ENCODE measurements at places on chromosomes 6 and 20.
A peak's percentile ranks its signal among the peaks of the same experiment; 100 is the strongest.

DNA sequence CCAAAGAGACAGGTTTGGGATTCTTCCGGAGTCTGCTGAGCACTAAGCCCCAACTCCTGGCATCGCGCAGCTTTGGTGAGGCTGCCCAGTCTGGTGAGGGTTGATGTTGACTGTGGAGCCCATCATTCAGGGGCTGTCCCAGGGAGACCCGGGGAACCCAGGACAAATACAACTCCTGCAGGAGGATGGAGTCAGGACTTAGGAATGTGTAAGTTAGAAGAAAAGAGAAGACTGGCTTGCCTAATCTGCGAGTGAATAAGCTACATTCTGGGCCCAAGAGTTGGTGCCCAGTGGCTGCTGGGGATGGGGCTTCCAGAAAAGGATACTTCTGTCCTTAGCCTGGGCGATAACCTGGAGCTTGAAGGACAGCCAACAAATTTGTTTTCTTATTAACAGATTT, 47.9 kb downstream of the STK35 start:
- peak; percentile 51 for DNase-seq

GRCh38 chr6:112502351-112503090, 155.4 kb downstream of the RFPL4B start:
- DNase-seq = peak; percentile 47

DNA sequence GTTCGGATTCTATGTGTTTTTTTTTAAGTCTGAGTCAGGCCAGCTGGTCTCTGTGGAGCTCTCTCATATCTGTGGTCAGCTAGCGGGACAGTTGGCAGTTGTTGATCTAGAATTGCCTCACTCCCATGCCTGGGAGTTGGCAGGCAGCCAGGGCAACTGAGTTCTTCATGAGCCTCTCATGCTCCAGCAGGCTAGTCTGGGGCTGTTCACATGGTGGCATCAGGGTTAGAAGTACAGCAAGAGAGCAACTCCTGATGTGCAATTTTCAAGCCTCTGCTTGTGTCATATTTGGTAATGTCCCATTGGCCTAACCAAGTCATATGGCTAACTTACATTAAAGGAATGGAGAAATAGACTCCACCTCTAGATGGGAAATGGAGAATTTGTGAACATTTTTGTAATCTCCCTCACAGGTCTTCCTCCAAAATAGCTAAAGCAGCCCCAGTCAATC, 6.7 kb upstream of the IFT52 start:
- DNase-seq = no peak

- peak; percentile 39 for DNase-seq
Measured at GRCh38 chr6:40474937-40475336, 112.2 kb downstream of the LRFN2 start.

DNA sequence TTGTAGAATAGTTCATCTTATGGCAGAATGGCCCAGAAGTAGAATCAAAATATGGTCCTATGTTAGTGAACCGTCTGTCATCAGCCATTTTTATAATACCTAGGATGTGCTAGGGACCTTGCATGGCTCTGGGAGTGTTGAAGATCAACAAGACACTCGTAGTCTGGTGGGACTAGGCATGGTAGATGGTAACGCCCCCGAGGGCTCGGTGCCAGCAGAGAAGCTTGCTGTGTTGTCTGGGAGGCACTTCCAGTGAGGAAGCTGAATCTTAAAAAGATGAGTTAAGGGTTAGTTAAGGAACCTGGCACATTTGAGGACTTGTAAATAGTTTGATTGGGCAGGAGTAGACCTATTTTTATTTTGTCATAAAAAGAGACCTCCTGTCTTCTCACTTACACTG, 82.4 kb downstream of the MAP3K4 start:
- no peak for DNase-seq

DNA sequence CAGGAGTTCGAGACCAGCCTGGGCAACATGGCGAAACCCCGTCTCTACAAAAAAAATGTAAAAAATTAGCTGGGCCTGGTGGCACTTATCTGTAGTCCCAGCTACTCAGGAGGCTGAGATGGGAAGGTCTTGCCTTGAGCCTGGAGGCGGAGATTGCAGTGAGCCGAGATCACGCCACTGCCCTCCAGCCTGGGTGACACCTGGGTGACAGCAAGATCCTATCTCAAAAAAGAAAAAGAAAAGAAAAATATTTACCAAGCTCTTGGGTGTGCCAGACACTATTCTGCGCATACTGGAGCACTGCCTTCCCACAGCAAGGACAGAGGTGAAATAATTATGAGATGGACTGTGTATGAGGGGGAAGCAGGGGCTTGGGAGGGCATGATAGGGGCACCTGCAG, 19.6 kb downstream of the POFUT1 start:
- DNase-seq = no peak

GRCh38 chr20:22465622-22466446, 118.5 kb downstream of the FOXA2 start:
- DNase-seq = no peak

DNA sequence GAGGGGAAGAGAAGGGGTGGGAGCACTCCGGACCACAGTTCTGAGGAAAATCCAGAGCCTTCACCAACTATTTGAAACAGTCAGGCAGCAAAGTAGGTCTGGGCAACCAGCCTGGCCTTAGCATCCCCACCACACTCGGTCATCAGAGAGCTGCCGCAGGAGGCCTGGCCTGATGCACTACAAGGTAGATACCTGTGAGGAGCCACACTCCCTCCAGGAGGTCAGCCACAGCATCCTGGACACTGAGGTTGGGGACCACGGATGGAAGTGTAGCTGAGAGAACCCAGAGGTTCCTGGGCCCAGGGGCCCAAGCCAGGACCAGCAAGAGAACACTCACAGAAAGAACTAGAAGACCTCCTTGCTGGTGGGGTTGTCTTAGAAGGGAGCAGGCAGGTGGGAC, 194.8 kb upstream of the PROKR2 start:
- DNase-seq = no peak

DNA sequence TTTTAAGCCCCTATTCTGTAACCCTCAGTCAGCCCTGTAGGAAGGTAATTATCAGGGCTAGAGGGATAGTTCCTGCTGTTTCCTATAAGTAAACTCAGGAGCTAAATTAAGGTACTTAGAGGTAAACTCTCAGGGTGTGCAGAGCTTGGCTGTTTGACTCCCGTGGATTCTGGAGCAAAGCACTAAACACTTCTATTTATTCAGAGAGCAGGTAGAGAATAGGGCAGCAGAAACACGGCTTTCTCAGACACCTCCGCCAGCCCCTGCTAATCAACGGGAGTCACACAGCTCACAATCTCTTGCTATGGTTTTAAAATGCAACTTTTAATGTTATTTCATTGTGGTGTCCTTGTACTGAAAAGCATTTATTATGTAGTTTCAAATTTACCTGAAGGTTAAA, 21.8 kb downstream of the PRKN start:
- DNase-seq = no peak

GRCh38 chr20:24998631-24999445, 6.3 kb upstream of the APMAP start:
- DNase-seq = no peak

DNA sequence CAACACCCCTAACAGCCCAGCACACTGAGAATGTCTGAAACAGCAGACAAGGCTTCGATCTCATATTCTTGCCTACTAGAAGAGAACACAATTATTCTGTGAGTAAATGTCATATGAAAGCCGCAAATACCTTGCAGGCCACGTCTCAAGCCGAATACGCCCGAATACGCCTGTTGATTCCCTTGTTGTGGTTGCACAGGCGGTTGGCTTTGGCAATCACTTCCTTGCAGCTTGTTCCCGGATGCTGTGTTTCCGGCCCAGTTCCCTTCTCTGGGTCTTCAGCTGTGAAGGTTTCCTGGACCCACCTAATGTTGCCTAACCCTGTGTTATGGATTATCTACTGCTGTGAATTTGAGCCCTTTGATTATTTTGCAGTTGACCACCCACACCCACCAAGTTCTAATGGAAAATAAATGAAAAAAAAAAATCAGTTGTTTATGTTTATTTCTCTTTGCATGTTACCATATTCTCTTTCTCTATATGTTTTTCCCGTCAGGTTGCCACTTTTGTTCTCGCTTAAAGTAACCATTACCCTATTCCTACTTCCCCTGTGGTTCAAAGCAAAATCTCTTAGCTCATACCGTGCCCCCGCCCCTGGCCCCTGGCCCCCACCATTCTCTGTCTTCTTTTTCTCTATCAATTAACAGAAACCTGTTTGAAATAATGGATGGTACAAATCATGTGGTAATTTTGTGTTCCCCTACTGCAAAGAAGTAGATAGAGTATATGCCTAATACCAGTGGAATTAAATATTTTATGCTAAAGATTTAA, 172.4 kb downstream of the ADGB start:
- DNase-seq = no peak

- no peak for DNase-seq
Measured at GRCh38 chr6:4958624-4959023, 45.2 kb downstream of the RPP40 start.

- DNase-seq = no peak
Measured at GRCh38 chr6:144652292-144652891, 367.3 kb downstream of the UTRN start.

DNA sequence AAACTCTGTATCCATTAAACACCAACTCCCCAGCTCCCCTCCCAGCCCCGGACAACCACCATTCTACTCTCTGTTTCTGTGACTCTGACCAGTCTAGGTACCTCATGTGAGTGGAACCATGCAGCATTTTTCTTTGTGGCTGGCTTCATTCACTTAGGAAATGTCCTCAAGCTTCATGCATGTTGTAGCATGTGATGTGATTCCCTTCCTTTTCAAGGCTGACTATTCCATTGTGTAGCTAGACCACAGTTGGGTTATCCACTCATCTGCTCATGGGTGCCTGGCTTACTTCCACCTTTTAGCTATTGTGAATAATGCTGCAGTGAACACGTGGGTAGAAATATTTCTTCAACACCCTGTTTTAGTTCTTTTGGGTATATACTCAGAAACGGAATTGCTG, 8.8 kb upstream of the BPHL start:
- no peak for DNase-seq

DNA sequence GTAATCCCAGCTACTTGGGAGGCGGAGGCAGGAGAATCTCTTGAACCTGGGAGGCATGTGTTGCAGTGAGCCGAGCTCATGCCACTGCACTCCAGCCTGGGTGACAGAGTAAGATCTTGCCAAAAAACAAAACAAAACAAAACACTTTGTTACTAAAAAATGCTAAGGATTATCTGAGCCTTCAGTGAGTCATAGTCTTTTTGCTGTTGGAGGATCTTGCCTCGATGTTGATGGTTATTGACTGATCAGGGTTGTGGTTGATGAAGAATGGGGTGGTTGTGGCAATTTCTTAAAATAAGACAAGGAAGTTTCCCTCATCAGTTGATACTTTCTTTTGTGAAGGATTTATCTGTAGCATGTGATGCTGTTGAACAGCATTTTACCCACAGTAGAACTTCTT, 196.8 kb upstream of the HDDC2 start:
- DNase-seq = no peak

- no peak for DNase-seq
Measured at GRCh38 chr6:130140084-130140483, 82.7 kb downstream of the SAMD3 start.

DNA sequence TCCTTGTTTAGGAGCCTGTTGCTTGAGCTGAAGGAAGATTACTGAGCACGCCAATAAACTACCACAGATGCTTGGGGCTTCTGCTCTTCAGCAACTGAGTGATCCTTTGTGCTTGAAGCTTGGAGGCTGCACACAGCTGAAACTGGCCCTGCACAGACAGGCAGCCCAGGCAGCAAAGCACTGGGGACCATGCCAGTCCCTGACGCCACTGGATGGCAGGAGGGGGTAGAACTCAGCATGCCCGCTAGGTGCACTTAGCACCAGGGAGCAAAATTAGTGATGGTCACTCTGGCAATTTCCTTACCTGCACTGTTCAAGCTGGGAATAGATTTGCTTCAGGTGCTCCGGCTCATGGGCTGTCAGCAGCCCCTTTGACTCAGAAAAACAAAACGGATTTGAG, 91.5 kb downstream of the FAM50B start:
- no peak for DNase-seq

GRCh38 chr6:44542401-44543116, 155.1 kb downstream of the CDC5L start:
- DNase-seq = peak; percentile 37

All from GM23338 (cell line).